Naive thymus-derived CD8-positive, alpha-beta T cell (primary cell): ENCODE measurements at places on chromosomes 11 and 22.

DNA sequence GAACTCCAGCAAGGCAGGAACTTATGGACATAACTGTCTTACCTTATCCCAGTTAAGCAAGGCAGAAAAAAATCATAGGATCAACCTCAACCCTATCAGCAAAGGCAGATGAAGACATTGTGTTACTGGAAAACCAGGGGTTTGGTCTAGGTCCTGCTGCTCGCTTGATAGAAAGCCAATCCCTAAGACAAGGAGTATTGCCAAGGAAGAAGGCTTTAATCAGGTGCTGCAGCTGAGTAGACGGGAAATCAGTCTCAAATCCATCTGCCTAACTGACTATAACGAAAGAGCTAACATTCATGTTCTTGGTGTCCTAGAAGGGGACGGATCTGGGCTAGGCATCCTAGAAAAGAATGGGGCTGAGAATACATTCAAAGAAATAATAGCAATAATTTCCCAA lies 1158.7 kb upstream of the CNTN5 start:
- H3K27me3 ChIP-seq: no peaks in the 10 kb centered on the region
- no peaks in the 10 kb centered on the region for H3K36me3 ChIP-seq
- no peak overlapping the region for H3K27ac ChIP-seq
- no peak for DNase-seq

- H3K27me3 ChIP-seq: peaks cover 7% of the 10 kb centered on the region
- no peaks in the 10 kb centered on the region for H3K36me3 ChIP-seq
- no peak overlapping the region for H3K27ac ChIP-seq
- DNase-seq: no peak
Observed at GRCh38 chr11:19953909-19954308, 206.4 kb downstream of the DBX1 start.

- H3K27me3 ChIP-seq: peaks cover 17% of the 10 kb centered on the region
- no peak for DNase-seq
Observed at GRCh38 chr11:76206327-76207081, at the start of gene WNT11. WNT11 (minus strand) TSS chr11:76206502; CDS start chr11:76206407, 95 bp downstream.

DNA sequence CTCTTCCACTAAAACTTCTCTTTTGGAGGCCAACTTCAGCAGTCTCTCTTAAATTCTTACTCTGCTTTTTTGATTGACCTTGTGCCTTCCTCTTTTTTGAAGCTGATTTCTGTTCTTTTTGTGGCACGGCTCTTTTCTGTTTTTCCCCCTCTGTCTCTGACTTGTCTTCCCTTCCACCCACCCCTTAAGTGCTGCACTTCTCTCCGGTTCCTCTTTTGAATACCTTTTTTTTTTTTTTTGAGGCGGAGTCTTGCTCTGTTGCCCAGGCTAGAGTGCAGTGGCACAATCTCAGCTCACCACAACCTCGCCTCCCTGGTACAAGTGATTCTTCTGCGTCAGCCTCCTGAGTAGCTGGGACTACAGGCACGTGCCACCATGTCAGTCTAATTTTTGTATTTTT lies 211.9 kb downstream of the BLID start:
- H3K27me3 ChIP-seq: peaks cover 9% of the 10 kb centered on the region
- no peak overlapping the region for H3K4me3 ChIP-seq
- no peak overlapping the region for H3K27ac ChIP-seq
- H3K36me3 ChIP-seq: no peaks in the 10 kb centered on the region
- H3K4me1 ChIP-seq: peaks cover 2% of the 10 kb centered on the region
- no peak for DNase-seq

DNA sequence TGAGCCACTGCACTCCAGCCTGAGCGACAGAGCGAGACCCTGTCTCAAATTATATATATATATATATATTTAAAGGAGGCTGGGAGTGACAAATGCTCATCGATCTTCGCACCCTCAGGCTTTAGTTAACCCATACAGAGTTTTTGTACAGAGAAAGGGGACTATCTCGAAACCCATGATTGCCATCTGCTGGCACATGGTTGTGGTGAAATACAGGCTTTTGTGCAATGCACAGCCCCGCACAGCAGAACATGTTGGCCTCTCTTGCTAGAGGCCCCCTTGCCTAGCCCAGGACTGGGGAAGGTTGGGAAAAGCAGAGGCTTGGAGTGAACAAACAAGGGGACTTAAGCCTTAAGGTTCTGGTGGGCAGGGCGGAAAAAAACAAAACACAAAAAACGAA lies 3.6 kb downstream of the MYBPC3 start:
- no peak overlapping the region for H3K4me3 ChIP-seq
- H3K36me3 ChIP-seq: no peaks in the 10 kb centered on the region
- H3K4me1 ChIP-seq: no peaks in the 10 kb centered on the region
- DNase-seq: no peak
- H3K27ac ChIP-seq: no peak overlapping the region
- H3K27me3 ChIP-seq: no peaks in the 10 kb centered on the region

DNA sequence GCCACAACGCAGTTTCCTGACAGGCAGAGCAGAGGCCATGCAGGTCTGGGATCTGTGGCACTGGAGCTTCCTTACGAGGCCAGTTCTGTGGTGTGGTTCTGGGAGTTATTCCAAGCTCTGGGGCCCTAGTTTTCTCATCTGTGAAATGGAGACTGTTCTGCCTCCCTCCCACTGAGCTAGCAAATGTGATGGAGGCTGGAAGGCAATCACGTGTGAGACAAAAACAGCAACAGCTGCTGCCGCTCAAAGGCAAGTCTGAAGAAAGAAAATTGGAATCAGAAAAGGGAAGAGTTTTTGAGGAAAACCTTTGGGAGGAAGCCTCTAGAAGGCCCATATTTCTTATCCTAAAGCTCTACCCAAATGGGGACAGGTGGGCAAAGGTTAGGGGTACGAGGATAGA lies 8.3 kb upstream of the RIC3 start:
- H3K4me3 ChIP-seq: no peak overlapping the region
- H3K36me3 ChIP-seq: no peaks in the 10 kb centered on the region
- no peaks in the 10 kb centered on the region for H3K4me1 ChIP-seq
- peaks cover 42% of the 10 kb centered on the region for H3K27me3 ChIP-seq
- H3K27ac ChIP-seq: no peak overlapping the region

GRCh38 chr11:31355817-31356216 lies 13.7 kb downstream of the DCDC1 start:
- no peaks in the 10 kb centered on the region for H3K36me3 ChIP-seq
- peaks cover 11% of the 10 kb centered on the region for H3K27me3 ChIP-seq
- no peak overlapping the region for H3K27ac ChIP-seq

GRCh38 chr22:29109822-29110221 lies 37.0 kb downstream of the KREMEN1 start:
- no peak overlapping the region for H3K27ac ChIP-seq
- H3K4me1 ChIP-seq: no peaks in the 10 kb centered on the region
- H3K4me3 ChIP-seq: no peak overlapping the region
- peaks cover 20% of the 10 kb centered on the region for H3K27me3 ChIP-seq
- no peaks in the 10 kb centered on the region for H3K36me3 ChIP-seq

DNA sequence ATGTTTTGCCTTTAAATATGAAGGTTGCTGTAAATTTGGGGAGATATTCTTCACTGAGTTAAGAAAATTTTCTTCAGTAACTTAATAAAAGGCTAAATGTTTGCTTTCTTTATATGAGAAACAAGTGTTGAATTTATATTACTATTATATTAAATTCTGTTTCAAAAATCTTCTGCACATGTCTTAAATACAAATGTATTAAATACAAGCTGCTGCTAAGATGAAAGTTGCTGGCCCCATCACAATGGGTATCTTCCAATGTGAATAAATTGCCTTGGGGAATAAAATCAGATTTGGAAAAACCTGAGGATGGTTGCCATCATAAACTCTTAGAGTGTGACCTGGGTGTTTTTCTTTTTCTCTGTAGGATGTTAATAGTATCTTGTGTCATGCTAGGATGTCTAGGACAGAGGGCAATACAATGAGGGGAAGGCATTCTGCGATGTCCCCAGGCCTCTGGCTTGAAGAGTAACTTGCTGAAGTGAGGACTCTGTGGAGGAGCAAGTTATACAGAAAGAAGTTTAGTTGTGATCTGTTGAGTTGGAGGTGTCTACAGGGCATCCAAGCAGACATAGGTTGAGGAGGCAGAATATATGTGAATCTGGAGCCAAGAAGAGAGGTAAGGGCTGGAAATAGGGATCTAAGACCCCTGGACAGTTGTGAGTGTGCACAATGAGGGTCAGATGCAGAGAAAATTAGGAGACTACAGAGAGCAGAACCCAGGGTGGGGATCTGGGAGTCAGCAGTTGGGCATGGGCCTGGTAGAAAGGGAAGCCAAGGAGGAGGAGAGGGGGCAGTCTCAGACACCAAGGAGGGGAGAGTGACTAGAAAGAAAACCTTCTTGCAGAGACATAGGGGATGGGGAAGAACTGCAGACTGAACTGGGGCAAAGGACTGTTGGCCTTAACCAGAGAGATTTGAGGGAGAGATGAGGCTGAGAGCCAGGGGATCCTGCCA lies 4.8 kb downstream of the IGLL5 start:
- no peak overlapping the region for H3K27ac ChIP-seq
- peaks cover 33% of the 10 kb centered on the region for H3K4me1 ChIP-seq
- DNase-seq: no peak
- no peak overlapping the region for H3K4me3 ChIP-seq

GRCh38 chr11:8026982-8027381 lies 39.8 kb downstream of the EIF3F start:
- H3K4me3 ChIP-seq: no peak overlapping the region
- no peak for DNase-seq
- no peak overlapping the region for H3K27ac ChIP-seq
- H3K27me3 ChIP-seq: peaks cover 29% of the 10 kb centered on the region
- no peaks in the 10 kb centered on the region for H3K36me3 ChIP-seq

DNA sequence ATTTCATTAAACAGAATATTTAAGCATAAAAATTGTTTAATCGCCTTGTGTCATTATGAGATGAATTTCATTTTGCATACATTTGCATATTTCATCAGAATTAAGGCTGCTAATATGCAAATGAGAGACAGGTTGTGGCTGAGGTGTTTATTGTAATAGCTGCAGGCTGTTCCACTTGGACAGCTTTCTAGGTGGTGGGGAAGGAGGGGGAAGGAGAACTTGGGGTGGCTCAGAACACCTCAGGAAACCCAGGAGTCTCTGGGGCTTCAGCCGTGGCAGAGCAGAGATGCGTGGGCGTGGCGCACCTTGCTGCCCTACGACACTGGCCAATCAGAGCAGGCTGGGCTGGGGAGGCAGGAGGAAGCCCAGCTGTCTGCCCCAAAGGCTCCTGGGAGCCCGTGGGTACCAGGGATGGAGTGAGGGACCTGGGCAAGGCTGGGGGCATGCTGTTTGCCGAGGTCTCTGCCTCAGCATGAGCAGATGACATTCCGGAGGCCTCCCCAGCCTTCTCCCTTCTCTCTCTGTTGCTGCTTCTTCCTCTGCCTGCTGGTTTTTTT lies 542.9 kb downstream of the MN1 start:
- H3K27ac ChIP-seq: no peak overlapping the region
- peaks cover 19% of the 10 kb centered on the region for H3K27me3 ChIP-seq

- H3K27ac ChIP-seq: no peak overlapping the region
- no peak overlapping the region for H3K4me3 ChIP-seq
- H3K27me3 ChIP-seq: peaks cover 6% of the 10 kb centered on the region
- DNase-seq: no peak
- H3K4me1 ChIP-seq: no peaks in the 10 kb centered on the region
- peaks cover 4% of the 10 kb centered on the region for H3K36me3 ChIP-seq
Observed at GRCh38 chr11:101862391-101863233, 52.2 kb upstream of the CEP126 start.

DNA sequence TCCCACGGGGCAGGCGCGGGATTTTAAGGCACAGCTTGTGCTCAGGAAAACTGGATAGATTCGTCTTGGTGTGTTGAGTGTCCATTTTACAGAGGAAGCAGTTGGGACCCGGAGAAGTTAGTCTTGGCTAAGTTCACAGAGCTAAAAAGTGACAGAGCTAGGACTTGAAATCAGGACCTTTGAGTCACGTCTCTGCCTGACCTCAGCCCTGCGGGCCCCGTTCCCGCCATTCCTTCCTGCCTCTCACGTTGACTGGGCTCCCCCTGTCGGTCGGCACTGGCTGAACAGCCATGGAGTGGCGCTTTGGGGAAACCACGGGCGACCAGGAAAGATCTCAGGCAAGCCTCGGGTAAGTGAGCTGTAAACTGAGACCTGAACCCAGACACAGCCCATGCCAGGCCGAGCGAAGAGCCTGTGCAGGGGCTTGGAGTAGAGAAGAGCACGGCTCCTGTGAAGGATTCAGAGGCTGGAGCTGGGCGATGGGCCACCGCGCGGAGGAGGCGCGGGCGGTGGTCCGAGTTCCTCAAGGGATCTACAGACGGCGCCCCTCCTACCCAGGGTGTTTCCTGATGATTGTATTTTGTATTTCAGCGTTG lies 54.1 kb downstream of the WNT11 start:
- no peak overlapping the region for H3K27ac ChIP-seq
- no peaks in the 10 kb centered on the region for H3K36me3 ChIP-seq
- DNase-seq: peak; percentile 65
- peaks cover 23% of the 10 kb centered on the region for H3K4me1 ChIP-seq
- peaks cover 22% of the 10 kb centered on the region for H3K27me3 ChIP-seq

GRCh38 chr11:20035701-20036601 lies 124.3 kb downstream of the DBX1 start:
- H3K27me3 ChIP-seq: peaks cover 48% of the 10 kb centered on the region
- no peak for DNase-seq
- H3K4me3 ChIP-seq: no peak overlapping the region
- no peaks in the 10 kb centered on the region for H3K4me1 ChIP-seq
- H3K27ac ChIP-seq: no peak overlapping the region
- no peaks in the 10 kb centered on the region for H3K36me3 ChIP-seq

- peaks cover 7% of the 10 kb centered on the region for H3K4me1 ChIP-seq
- peak; percentile 59 for DNase-seq
- peak within 1 kb of the TSS; percentile 91 for H3K4me3 ChIP-seq
- peaks cover under 1% of the 10 kb centered on the region for H3K36me3 ChIP-seq
Observed at GRCh38 chr11:5808500-5809121, at the start of gene OR52N2. OR52N2 (plus strand) TSS chr11:5808924; CDS start chr11:5820336, 11,412 bp downstream.
